Eye (tissue), 1 donor: ENCODE measurements at places on chromosomes 1 and 21.

DNA sequence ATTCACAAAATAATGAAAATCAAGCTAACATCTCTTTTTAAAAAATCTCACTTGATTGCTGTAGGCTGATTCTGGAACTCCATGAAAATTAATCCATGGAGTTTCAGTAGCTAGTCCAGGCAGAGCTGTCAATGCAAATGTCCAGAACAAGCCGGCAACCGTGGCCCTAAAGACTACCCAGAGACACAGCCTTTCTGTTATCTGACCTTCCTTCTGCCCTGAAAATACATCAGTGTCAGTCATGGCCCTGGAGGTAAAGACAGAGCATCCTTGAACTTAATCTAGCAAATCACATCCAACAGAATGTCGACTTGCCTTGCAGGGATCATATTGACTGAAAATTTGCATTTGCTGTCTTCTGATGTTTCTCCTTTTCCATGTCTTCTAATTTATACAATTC is 887.4 kb upstream of the B3GALT2 start:
- DNase-seq, result no peak

DNA sequence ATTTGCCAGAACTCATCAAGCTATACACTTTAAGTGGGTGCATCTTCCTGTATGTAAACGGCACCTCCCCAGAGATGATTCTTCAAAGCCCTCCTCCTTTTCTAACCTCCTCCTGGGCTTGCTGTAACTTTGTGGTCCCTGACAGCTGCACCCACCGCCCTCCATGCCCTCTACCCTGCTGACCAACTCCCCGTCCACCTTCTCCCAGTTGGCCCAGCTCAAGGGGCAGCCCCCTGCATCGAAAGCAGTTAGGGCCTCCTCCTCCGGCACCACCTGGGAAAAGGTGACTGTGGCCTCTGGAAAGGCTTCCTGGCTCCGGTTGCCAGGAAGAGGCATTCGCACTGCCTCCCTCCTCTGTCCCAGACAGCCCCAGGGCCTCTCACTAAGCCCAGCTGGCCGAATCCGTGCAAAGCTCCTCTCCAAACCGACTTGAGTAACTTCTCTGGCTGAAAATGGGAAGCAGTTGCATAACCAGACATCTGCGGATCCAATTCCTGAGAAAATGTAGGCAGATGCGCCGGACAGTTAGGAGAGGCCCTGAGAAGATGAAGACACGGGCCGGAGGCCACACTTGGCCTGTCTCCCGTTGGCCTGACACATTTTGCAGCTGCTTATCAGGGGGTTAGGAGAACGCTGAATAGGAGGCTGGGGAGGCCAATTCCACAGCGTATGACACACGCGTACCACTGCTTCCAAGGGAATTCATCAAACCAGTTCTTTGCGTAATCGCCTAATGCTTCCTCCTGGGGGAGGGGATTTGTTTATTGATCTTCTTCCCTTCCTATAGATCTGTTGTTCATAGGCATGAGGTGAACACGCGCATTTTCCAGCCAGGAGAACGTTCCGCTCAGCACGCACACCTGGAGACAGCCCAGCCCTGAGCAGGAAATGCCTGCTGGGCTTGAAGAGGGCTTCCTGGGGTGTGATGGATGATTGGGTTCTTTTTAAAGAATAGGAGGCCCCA is 48.7 kb upstream of the COL6A2 start:
- peak; percentile 63 for DNase-seq

GRCh38 chr1:76867342-76868130 is at the start of gene ST6GALNAC5:
ST6GALNAC5 (plus strand) TSS chr1:76867480.
- peak; percentile 85 for DNase-seq

DNA sequence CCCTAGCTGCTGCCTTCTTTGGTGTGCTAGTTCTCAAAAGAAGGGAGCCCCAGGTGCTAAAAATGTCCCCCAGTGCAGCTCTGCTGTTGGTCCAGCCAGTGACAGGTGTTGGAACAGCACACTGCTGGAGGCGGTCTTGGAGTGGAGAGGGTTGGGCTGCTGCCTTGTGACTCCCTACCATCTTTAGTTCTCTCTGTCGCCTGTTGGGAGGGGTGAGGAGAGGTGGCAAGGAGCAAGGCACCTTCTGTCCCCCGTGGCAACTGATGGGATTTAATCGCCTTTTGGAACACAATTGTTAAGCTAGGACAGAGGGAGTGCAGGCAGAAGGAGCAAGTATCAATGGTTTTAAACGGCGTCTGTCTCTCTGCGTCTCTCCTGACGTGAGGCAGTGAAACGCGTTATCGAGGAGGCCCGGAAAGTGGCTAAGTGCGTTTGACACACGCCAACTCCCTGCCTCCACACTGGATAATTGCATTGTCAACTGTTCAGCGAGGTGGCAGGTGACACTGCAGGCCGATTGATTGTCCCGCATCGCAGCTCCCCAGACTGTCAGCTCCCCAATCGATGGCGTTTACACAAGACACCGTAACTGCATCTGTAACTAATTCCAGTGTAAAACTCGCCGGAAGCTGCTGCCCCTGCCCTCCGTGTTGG is 34.0 kb downstream of the TMEM53 start:
- peak; percentile 68 for DNase-seq

DNA sequence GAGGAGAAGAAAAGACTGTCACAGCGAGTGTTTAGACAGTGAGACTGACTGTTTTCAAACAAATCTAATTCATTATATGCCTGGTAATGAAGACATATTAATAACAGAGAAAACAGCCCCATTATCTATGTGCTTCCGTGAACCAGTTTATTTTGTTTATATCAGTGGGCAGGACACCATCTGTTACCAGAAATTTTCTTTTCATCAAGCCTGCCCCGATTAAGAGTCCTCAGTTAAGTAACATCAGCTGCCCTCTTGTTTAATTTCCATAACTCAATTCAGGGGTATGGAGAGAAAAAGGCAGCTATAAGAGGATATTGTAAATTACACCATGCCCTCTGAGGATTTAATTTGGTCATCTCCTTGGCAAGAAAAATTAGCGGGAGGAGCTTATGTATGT is 94.0 kb downstream of the TMEM200B start:
- no peak for DNase-seq

GRCh38 chr1:173661763-173662162 is 7.9 kb downstream of the ANKRD45 start:
- no peak for DNase-seq

DNA sequence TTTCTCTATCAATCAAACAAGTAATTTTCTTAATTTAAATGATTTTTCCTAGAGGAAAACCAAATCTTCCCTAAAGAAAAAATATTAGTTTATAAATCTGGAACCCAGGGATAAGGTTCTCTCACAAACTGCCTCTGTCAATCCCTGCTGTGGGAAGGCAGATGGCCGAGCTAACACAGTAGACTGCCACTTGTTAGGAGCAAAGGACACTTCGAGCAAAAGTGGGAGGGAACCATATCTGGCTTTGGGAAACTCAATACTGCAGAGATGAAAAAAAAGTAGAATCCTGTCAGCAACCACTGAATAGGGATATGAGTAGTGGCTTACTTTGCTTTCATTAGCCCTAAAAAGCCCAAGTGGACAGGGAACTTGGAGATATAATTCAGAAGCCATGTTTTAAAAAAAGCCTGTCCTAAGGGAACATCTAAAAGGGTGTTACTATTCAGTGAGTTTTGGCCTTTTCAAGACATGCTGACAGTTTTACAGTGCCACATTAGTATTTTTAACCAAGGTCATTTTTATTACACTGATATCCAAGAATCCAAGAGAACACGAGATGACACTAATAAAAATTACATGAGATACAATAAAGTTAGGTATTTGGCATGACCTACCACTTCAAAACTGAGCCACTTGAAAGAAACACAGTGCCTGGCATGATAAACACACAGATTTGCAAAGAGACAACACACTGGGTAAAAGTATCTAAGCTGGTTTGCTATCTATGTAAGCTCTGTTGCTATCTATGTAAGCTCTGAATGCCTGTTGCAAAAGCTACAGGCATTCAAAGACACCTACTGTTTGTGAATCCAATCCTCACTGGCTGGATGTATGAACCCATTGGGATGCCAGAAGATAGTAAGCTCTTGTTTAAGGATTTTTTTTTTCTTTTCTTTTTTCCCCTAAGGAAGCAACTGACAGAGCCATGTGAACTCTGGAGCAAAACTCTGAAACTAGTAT is 21.4 kb downstream of the TEX38 start:
- DNase-seq, result no peak

DNA sequence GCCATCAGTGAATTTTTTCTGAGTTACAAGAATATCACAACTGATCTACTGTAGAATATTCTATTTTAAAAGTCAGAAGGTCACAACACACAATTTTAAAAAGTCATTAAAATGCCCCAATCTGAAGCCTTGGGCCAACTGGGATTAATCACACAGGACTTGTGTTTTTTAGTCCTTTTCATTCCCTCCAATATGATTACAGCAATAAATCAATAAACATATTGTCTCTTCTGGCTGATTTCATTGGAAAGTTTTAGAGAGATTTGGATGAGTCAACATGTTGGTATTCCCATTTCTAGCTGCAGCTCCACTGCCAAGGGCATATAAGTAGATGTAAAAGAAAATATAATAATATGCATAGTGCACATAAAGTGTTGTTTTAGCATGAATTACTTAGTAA is 85.8 kb downstream of the NIBAN1 start:
- peak; percentile 18 for DNase-seq

DNA sequence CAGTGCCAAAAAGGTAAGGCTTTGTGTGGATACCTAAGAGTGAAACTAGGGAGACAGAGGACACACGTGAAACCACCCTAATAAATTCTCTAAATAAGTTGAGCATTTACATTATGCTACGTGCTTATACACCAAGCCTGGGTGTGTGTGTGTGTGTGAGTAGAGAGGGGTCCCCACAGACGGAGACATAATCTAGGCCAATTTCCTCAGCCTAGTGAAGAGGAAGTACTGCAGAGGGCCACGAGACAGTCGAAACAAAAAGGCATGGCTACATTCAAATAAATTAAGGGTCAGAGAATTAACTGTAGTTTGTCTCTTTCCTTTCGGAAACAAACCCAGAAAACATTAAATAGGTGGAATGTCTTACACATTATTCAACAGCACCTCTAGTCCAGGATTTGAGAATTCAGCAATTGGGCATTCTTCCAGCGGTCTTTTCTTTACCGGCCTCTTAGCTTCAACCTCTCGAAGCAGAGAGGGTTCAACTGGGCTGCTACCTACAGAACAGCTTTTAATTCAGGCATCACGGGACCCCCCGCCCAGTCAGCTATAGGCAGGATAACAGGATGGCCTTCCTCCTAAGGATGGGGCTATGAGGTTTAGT is 75.0 kb downstream of the DESI2 start:
- no peak for DNase-seq

GRCh38 chr1:193697776-193698175 is 511.4 kb upstream of the B3GALT2 start:
- DNase-seq, result no peak
